PC-9 (cell line): ENCODE measurements at places on chromosomes 7 and 10. TPM values are rescaled to one million over a fixed set of nuclear protein-coding genes. Genes with fewer than 3 reads are reported as not detected.

Gene VPS50
- 20.3 and 32.2 TPM in 2 replicates for total RNA-seq

Gene FAM131B
- total RNA-seq: 0.65 and 0.80 TPM in 2 replicates

- H3K36me3 ChIP-seq: peaks cover 62% of the 10 kb centered on the region
- H3K4me3 ChIP-seq: no peak overlapping the region
- no peak for DNase-seq
- H3K4me1 ChIP-seq: no peaks in the 10 kb centered on the region
- no peaks in the 10 kb centered on the region for H3K27me3 ChIP-seq
These were observed 34.0 kb downstream of the DLD start for GRCh38 chr7:107924841-107925504.

DNA sequence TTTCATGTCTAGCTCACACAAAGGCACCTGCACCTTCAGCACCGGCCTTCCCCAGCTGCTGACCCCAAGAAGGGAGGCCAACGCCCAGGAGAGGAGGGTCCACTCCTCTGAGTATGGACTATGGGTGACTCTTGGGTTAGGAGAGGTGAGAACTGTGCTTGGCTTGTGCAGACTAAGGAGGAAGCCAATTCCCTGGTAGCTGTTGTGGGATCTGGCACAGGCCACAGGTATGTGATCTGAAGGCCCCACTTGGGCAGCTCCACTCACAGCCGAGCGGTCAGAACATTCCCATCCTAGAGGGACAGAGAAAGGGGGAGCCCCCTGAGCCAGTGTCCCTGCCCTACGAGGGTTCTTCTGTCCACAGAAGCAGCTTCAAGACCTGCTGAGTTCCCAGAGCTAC is 52.8 kb upstream of the FIGNL1 start:
- H3K27me3 ChIP-seq: no peaks in the 10 kb centered on the region
- H3K4me1 ChIP-seq: peaks cover 8% of the 10 kb centered on the region; the same call in 1 of the 2 replicates
- no peak for DNase-seq
- no peak overlapping the region for H3K27ac ChIP-seq

DNA sequence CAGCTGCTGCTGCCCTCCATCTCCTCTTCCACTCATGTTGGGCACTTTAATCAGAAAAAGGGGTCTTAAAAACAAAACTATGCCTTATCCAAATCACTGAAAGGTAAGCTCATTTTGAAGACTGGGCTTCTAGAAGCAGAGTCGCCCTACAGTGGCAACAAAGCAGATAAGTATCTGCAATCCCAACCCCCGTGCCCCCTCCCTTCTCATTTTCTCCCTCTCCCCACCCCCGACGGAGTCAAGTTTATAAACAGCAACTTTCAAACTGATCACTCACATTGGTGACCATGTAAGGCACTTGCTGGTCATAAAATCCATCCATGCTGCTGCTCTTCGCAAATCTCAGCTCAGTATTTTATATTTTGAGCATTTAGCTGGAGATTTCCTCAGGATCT is 738 bp downstream of the ETV1 start:
- H3K27ac ChIP-seq: no peak overlapping the region
- H3K4me3 ChIP-seq: peak overlapping the region; percentile 59
- no peak for DNase-seq
- no peaks in the 10 kb centered on the region for H3K27me3 ChIP-seq
- H3K36me3 ChIP-seq: no peaks in the 10 kb centered on the region

DNA sequence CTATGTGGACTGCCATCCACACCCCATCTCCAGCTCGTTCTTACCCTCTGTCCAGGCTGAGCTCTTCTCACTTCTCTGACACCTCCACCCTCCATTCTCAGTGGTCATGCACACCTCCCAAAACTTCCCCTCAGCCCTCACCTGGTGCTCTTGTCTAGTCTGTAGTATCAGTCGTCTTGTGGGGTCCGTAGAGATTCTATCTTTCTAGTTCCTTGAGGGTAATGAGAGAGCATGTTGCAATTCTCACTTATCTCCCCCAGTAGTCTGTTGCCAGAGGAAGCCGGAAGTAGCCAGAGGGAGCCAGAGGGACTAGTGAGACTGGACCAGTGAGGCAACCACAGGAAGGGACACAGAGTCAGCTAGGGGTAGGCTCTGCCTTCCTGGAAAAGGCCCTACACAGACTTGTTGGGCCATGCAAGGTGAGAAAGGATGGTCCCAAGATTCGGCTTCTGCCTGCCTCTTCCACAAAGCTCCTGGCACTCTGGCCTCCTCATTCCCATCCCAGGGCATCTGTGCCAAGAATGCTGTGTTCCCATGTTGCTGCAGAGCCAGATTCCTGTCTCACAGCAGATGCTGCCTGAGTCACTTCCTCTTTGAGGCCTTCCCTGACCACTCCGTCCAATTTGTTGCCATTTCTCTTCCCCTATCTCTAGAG is 50.6 kb upstream of the DUSP5 start:
- no peak overlapping the region for H3K4me3 ChIP-seq
- no peak for DNase-seq
- peak overlapping the region; percentile 61 for H3K27ac ChIP-seq
- H3K27me3 ChIP-seq: no peaks in the 10 kb centered on the region
- H3K36me3 ChIP-seq: no peaks in the 10 kb centered on the region

- peaks cover 27% of the 10 kb centered on the region for H3K27me3 ChIP-seq
- H3K27ac ChIP-seq: no peak overlapping the region
- no peaks in the 10 kb centered on the region for H3K36me3 ChIP-seq
- H3K4me3 ChIP-seq: no peak overlapping the region
- no peaks in the 10 kb centered on the region for H3K4me1 ChIP-seq
- DNase-seq: no peak
These were observed 174.0 kb downstream of the WDR37 start for GRCh38 chr10:1230138-1230537.
